ENCODE measurements at places on chromosomes 7 and 10. TPM values are rescaled to one million over a fixed set of nuclear protein-coding genes. Genes with fewer than 3 reads are reported as not detected.

SRRM3 gene
- total RNA-seq = 0.27 TPM

- DNase-seq = no peak
Observed at GRCh38 chr10:61391281-61391680, 61.9 kb downstream of the TMEM26 start.

DNA sequence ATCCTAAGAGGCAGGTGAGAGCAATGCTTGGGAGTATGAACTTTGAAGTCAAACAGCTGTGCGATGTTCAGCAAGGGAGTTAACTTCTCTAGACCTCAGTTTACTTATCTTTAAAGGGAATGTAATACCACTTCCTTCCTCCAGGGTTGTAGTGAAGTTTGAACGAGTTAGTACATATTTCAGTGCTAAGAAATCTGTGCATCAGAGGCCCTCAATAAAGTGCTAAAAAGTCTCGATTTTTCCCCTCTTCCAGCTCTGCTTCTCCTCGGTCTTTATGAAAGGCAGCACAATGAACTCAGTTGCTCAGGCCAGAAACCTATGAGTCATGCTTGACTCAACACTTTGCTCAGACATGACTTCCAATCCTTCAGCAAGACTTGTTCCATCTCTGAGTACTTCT is 418.9 kb downstream of the MDFIC start:
- DNase-seq = peak; percentile 51

GRCh38 chr7:82319674-82320118 is 123.9 kb downstream of the CACNA2D1 start:
- peak; percentile 68 for DNase-seq

GRCh38 chr10:84542522-84543490 is 214.4 kb downstream of the CCSER2 start:
- DNase-seq = no peak

Measured in M059J (cell line).